Activated T-helper 1 cell treated with Interleukin-2 at 50 U/mL for 16 hours (primary cell): ENCODE measurements at places on chromosomes 5 and 9.

DNA sequence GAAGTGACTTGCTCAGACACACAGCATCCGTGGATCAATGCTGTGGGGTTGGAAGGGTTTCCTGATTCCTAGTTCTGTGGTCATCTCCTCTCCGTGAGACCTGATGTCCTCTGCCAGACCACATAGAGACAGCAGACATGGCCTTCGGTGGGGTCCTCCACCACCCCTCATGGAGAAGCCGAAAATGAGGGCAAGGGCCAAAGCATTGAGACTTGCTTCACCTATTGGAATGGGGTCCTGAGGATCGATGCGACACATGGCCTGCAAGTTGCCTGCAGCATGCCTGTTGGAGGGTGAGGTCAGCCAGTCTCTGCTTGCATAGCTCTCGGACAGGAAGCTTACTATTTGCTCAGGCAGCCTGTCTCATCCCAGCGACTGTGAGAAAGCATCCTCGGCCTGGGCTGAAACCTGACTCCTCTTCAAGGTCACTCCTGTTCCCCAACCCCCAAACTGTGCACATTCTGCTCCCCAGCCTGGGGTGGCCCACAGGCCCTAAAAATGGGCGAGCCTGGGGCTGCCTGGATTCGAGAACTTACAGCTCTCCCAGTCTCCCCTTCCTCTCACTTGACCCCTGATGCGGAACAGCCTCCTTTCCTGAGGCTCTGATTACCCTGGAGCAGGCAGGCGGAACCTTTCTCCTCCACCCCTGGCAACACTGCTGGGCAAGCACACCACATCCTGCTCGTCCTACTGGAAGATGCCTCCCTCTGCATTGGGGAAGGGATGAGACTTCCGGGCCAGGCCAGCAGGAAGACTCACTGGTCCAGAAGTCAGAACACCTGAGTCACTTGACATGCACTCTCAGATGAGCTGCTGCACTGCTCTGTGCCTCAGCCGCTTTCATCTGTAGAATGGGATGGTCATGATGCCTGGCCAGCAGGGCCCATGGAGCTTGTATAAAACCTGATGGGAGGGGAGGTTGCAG lies 186.9 kb downstream of the RGS3 start:
- no peak for DNase-seq

DNA sequence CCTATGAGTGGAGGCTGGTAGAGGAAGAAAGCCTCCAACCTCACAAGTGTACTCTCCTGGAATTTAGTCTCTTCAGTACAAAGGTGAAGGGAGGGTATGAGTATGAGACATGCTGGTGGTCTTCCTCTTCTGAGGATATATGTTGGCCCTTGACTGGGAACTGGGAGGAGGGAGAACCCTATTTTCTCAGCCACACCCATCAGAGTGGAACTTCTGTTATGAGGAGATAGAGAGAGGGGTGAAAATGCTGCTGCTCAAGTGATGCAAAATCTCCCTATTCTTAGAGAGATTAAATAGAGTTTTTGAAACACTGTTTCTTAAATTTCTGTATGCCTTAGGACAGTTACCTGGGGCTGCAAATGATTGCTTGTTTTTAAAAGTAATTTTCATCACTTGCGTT lies 203.4 kb upstream of the PRR16 start:
- no peak for DNase-seq

DNA sequence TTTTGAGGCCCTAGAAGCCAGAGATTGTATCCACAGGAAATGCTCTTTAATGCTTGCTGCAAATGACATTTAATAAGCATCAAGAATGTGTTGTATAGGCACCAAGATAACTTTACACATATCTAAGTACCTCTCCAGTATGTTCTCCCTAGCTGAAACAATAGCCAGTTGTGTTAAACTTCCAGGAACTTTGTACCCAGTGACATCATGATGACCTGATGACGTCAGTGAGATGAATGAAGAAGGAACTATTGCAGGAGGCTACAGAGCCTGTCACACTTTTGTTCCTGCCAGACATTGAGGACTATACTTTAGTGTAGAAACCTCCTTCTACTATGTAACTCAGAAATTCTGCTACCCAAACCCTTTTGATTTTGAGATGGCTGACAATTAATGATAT lies 129.8 kb downstream of the CD180 start:
- no peak for DNase-seq

GRCh38 chr5:168820874-168821273 lies 241.7 kb upstream of the PANK3 start:
- DNase-seq, result no peak

- DNase-seq, result no peak
Measured at GRCh38 chr5:159953609-159954008, 37.3 kb downstream of the ADRA1B start.

GRCh38 chr5:173355561-173355960 lies 27.3 kb upstream of the STC2 start:
- no peak for DNase-seq

DNA sequence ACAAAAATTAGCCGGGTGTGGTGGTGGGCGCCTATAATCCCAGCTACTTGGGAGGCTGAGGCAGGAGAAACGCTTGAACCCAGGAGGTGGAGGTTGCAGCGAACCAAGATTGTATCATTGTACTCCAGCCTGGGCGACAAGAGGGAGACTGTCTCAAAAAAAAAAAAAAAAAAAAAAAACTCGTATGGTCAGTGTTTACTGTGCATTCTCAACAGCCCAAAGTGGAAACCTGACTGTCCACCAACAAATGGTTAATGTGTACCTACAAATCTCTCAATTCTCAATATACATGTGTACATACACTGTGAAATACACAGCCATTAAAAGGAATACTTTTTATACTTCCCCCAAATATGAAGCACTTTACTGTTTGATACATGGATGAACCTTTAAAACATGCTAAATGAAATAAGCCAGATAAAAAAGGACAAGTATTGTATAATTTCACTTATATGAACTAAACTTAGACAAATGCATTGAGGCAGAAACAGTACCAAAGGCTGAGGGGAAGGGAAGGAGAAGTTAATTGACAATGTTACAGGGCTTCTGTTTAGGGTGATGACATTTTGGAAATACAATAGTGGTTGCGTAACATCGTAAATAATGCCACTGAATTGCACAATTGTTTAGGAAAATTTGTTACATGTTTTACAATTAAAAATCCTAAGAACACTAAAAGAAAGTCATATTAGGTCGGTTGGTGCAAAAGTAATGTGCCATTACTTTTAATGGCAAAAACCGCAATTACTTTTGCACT lies 16.5 kb downstream of the DNAJA1 start:
- DNase-seq, result no peak

- no peak for DNase-seq
Measured at GRCh38 chr9:114731701-114732100, 49.7 kb upstream of the TEX48 start.

- DNase-seq, result no peak
Measured at GRCh38 chr5:136028090-136028489, 698 bp upstream of the TGFBI start.
